ENCODE measurements at places on chromosomes 16 and 17. TPM values are rescaled to one million over a fixed set of nuclear protein-coding genes. Genes with fewer than 3 reads are reported as not detected.

- no peak overlapping the region for H3K4me3 ChIP-seq
- no peak overlapping the region for H3K27ac ChIP-seq
- peaks cover 3% of the 10 kb centered on the region for H3K27me3 ChIP-seq
- no peaks in the 10 kb centered on the region for H3K4me1 ChIP-seq
- no peaks in the 10 kb centered on the region for H3K36me3 ChIP-seq
- no peak for DNase-seq
These were observed 24.6 kb downstream of the FZD2 start for GRCh38 chr17:44581868-44582267.

- H3K36me3 ChIP-seq, result no peaks in the 10 kb centered on the region
- peak overlapping the region; percentile 54 for H3K27ac ChIP-seq
- peak overlapping the region; percentile 82 for H3K4me3 ChIP-seq
- no peaks in the 10 kb centered on the region for H3K27me3 ChIP-seq
These were observed 456 bp downstream of the SMURF2 start for GRCh38 chr17:64661726-64661975.

MILR1 gene
- total RNA-seq, result 0.55 TPM

GP1BA gene
- total RNA-seq, result not detected

DNA sequence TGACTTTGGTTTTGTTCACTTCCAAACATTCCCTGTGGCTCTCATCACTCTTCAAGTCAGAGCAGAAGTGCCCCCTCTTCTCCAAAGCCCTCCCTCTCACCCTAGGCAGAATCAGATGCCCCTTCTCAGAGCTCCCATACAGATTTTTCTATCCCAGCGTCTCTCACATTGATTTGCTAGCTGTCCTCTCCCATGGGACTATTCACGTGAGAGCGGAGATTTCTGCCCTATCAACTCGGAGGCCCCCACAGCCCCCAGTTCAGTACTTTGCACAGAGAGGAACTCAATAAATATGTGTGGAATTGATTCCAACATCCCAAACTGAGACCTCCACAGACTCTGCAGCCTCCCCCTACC lies 182.6 kb downstream of the C16orf78 start:
- H3K36me3 ChIP-seq, result no peaks in the 10 kb centered on the region
- no peak overlapping the region for H3K4me3 ChIP-seq
- no peak overlapping the region for H3K27ac ChIP-seq
- no peaks in the 10 kb centered on the region for H3K27me3 ChIP-seq
- DNase-seq, result no peak

GRCh38 chr16:72159801-72160200 lies 12.2 kb downstream of the PMFBP1 start:
- H3K4me3 ChIP-seq, result no peak overlapping the region
- no peak overlapping the region for H3K27ac ChIP-seq
- no peaks in the 10 kb centered on the region for H3K4me1 ChIP-seq
- no peaks in the 10 kb centered on the region for H3K27me3 ChIP-seq
- DNase-seq, result no peak

GRCh38 chr17:74715144-74715543 lies 2.4 kb upstream of the CD300LF start:
- no peaks in the 10 kb centered on the region for H3K27me3 ChIP-seq
- H3K4me3 ChIP-seq, result no peak overlapping the region
- H3K27ac ChIP-seq, result no peak overlapping the region
- peaks cover 6% of the 10 kb centered on the region for H3K4me1 ChIP-seq
- no peak for DNase-seq

DNA sequence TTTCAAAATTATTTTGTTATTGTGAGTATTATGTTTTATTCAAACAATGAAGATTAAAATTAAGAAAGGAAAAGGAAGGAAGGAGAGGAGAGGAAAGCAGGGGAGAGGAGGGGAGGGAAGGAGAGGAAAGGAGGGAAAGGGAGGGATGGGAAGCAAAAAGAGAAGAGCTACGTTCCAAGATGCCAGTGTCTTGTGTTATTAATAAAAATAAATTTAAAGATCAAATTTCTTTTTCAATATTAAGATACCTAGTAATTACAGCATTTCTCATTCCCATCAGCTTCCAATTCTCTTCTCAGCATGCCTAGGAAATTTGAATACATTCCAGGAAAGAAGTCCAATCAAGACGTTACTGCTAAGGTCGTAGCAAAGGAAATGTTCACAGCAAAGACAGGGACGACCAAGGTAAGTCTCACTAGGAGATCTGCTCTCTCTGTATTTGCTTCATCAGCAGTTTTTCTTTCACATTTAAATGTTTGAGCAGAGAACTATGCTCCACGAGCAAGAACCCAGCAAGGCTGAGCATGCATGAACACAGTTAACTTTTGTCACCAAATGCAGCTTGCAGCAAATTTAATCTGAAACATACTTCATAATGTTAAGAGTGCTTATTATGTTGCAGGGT lies 63.3 kb upstream of the HLF start:
- H3K27ac ChIP-seq, result no peak overlapping the region
- H3K4me3 ChIP-seq, result no peak overlapping the region
- no peak for DNase-seq
- no peaks in the 10 kb centered on the region for H3K27me3 ChIP-seq

DNA sequence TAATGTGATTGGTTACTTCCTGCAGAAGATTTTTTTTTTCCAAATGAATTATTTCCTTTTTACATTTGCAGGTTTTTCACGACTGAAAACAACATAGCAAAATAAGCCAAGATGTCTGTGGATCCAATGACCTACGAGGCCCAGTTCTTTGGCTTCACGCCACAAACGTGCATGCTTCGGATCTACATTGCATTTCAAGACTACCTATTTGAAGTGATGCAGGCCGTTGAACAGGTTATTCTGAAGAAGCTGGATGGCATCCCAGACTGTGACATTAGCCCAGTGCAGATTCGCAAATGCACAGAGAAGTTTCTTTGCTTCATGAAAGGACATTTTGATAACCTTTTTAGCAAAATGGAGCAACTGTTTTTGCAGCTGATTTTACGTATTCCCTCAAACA lies 2.4 kb downstream of the MIS12 start:
- no peaks in the 10 kb centered on the region for H3K27me3 ChIP-seq
- DNase-seq, result no peak
- H3K4me1 ChIP-seq, result peaks cover 35% of the 10 kb centered on the region
- no peak overlapping the region for H3K4me3 ChIP-seq
- peaks cover 9% of the 10 kb centered on the region for H3K36me3 ChIP-seq
- H3K27ac ChIP-seq, result no peak overlapping the region

DNA sequence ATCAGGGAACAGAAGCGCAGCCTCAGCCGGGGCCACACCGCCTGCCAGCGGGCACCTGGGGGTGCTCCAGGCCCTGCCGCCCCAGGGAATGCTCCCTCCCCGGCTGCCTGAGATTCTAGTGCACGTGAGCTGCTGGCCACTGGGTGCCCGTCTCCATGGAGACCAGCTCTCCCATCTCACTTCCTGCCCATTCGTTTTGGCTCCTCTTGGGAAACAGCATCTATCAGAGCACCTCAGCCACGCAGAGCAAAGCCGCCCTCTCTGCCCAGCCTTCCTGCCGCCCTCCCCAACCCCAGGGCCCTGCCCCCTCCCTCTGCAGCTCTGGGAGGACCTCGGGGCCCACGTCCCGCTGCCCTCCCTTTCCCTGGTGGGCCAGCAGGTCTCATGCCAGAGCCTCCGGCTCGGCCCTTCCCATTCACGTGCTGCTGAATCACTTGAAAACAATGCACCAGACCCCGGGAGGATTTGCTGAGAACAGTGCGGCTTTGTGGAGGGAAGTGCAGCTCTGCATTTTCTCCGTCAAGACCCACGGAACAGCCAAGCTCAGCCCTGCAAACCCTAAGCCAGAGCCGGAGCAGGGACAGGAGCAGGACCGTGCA lies 19.4 kb downstream of the CEP295NL start:
- no peak overlapping the region for H3K4me3 ChIP-seq
- H3K27ac ChIP-seq, result no peak overlapping the region
- peaks cover 4% of the 10 kb centered on the region for H3K27me3 ChIP-seq
- no peaks in the 10 kb centered on the region for H3K36me3 ChIP-seq
- DNase-seq, result no peak
- peaks cover 12% of the 10 kb centered on the region for H3K4me1 ChIP-seq

NPIPB13 gene
- total RNA-seq, result 20.0 TPM

NUBP1 gene
- 23.5 TPM for total RNA-seq

- H3K27me3 ChIP-seq, result no peaks in the 10 kb centered on the region
- no peaks in the 10 kb centered on the region for H3K36me3 ChIP-seq
- H3K4me1 ChIP-seq, result peaks cover 95% of the 10 kb centered on the region
- no peak overlapping the region for H3K4me3 ChIP-seq
These were observed 16.9 kb downstream of the CREBBP start for GRCh38 chr16:3863587-3863986.

DNA sequence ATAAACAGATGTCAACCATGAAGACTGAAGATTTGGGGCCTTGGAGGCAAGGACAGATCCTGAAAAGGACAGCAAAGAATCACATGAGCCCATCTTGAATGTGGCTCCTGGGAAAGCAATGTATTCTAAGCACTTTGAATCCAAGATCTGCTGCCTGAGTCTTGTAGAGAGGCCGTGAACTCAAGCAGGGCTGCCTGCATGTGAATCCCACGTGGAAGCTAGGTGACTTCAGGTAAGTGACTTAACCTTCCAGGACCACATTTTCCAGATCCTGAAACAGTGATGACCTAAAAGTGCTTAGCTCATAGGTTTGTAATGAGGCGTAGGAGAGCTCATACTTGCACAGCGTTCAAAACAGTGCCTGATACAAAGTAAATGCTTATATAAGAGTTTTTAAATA lies 373.0 kb upstream of the SALL1 start:
- H3K4me3 ChIP-seq, result no peak overlapping the region
- H3K4me1 ChIP-seq, result no peaks in the 10 kb centered on the region
- no peak overlapping the region for H3K27ac ChIP-seq
- no peaks in the 10 kb centered on the region for H3K27me3 ChIP-seq
- no peak for DNase-seq
- no peaks in the 10 kb centered on the region for H3K36me3 ChIP-seq

DNA sequence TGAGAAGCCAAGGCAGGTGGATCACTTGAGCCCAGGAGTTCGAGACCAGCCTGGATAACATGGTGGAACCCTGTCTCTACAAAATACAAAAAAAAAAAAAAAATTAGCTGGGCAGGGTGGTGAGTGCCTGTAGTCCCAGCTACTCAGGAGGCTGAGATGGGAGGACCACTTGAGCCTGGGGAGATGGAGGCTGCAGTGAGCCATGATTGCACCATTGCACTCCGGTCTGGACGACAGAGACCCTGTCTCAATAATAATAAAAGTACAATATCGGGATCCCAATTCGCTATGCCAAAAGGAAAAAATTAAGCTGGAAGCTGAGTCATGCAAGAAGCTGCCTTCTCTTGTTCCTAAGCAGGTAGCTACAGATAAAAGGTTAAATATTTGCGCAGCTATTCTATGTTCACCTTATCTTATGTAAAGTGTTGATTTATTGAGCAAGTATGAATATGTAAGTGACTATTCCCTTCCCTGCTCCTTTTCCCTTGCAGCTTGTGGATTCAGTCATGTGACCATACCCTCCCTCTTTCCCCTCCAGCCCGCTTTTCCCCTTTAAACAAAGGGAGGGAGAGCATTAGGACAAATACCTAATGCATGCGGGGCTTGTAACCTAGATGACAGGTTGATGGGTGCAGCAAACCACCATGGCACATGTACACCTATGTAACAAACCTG lies 112.0 kb downstream of the LITAF start:
- no peak overlapping the region for H3K27ac ChIP-seq
- H3K4me3 ChIP-seq, result no peak overlapping the region
- no peaks in the 10 kb centered on the region for H3K4me1 ChIP-seq
- no peaks in the 10 kb centered on the region for H3K36me3 ChIP-seq

SMTNL2 gene
- not detected for total RNA-seq
